ENCODE measurements at places on chromosomes 6 and 20. TPM values are rescaled to one million over a fixed set of nuclear protein-coding genes. Genes with fewer than 3 reads are reported as not detected.

Gene GFRAL
- total RNA-seq, result not detected

GRCh38 chr20:5691918-5692618 is 58.1 kb upstream of the SHLD1 start:
- H3K27ac ChIP-seq, result no peak overlapping the region
- no peaks in the 10 kb centered on the region for H3K36me3 ChIP-seq
- no peaks in the 10 kb centered on the region for H3K4me1 ChIP-seq
- no peak overlapping the region for H3K4me3 ChIP-seq
- no peaks in the 10 kb centered on the region for H3K27me3 ChIP-seq

GRCh38 chr20:32535953-32536823 is 48.9 kb downstream of the NOL4L start:
- peaks cover 5% of the 10 kb centered on the region for H3K4me1 ChIP-seq
- H3K27ac ChIP-seq, result no peak overlapping the region
- DNase-seq, result no peak
- no peaks in the 10 kb centered on the region for H3K36me3 ChIP-seq
- peak overlapping the region; percentile 33 for H3K4me3 ChIP-seq
- no peaks in the 10 kb centered on the region for H3K27me3 ChIP-seq

- no peaks in the 10 kb centered on the region for H3K27me3 ChIP-seq
- H3K27ac ChIP-seq, result peak overlapping the region; percentile 98
- H3K36me3 ChIP-seq, result no peaks in the 10 kb centered on the region
- peaks cover 43% of the 10 kb centered on the region for H3K4me1 ChIP-seq
Observed at GRCh38 chr6:17015144-17015543, 86.7 kb upstream of the STMND1 start.

DNA sequence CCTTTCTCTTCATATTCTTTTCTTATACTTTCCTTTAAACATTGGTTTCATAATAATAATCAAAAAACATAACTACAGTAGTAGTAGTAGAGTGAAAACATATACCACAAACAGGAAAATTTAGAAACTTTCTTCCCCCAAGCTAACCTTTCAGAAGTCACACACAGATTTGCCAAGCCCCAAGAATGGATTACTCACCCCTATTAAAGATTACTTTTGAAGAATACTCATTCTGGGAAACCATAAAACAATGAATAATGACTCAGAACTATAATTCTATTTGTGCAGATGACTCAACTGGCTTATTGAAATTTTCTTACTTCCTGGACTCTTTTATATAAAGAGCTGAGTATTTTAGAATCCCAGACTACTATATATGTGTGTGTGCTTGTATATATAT is 119.4 kb upstream of the GJE1 start:
- H3K27ac ChIP-seq, result peak overlapping the region; percentile 98
- H3K36me3 ChIP-seq, result no peaks in the 10 kb centered on the region
- DNase-seq, result peak; percentile 89
- H3K4me1 ChIP-seq, result peaks cover 66% of the 10 kb centered on the region
- H3K4me3 ChIP-seq, result no peak overlapping the region

GRCh38 chr6:89066940-89067646 is 13.5 kb upstream of the PNRC1 start:
- H3K4me3 ChIP-seq, result no peak overlapping the region
- H3K27me3 ChIP-seq, result 0 out of 2 replicates have a peak, but pooled peaks cover 3% of the 10 kb centered on the region
- H3K36me3 ChIP-seq, result no peaks in the 10 kb centered on the region
- H3K27ac ChIP-seq, result no peak overlapping the region
- H3K4me1 ChIP-seq, result no peaks in the 10 kb centered on the region
